ENCODE measurements at places on chromosomes 1 and 21. TPM values are rescaled to one million over a fixed set of nuclear protein-coding genes. Genes with fewer than 3 reads are reported as not detected.
A peak's percentile ranks its signal among the peaks of the same experiment; 100 is the strongest.

DMRTA2 gene
- polyA plus RNA-seq = 0.01 TPM

USH2A gene
- polyA plus RNA-seq = under 0.01 TPM

GRCh38 chr1:160657250-160657781, 10.5 kb upstream of the SLAMF1 start:
- no peak for DNase-seq
- H3K4me1 ChIP-seq = no peaks in the 10 kb centered on the region
- no peak overlapping the region for H3K27ac ChIP-seq
- no peak overlapping the region for H3K4me3 ChIP-seq
- peaks cover 11% of the 10 kb centered on the region for H3K27me3 ChIP-seq

DNA sequence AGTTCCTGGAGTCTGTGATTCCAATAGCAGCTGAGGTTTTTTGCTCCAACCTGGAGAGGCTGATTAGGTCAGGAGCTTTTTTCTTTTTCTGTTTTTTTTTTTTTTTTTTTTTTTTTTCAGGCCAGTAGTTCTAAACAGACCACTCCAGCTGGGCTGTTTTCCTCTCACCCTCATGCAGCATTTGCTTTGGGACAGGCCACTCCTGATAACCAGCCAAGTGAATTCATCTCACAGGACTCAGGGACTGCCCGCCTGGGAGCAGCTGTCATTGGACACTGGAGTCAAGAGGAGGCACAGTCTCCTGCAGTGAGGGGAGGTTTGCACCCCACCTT, 22.9 kb downstream of the PLXNA2 start:
- no peaks in the 10 kb centered on the region for H3K27me3 ChIP-seq
- peak overlapping the region; percentile 68 for H3K27ac ChIP-seq
- peaks cover 56% of the 10 kb centered on the region for H3K4me1 ChIP-seq
- DNase-seq = no peak
- H3K4me3 ChIP-seq = no peak overlapping the region
- peaks cover 2% of the 10 kb centered on the region for H3K36me3 ChIP-seq

GRCh38 chr1:66323958-66324625, 209.9 kb upstream of the SGIP1 start:
- H3K4me1 ChIP-seq = no peaks in the 10 kb centered on the region
- DNase-seq = no peak
- H3K36me3 ChIP-seq = no peaks in the 10 kb centered on the region
- H3K27ac ChIP-seq = no peak overlapping the region
- H3K4me3 ChIP-seq = no peak overlapping the region
- no peaks in the 10 kb centered on the region for H3K27me3 ChIP-seq
